ENCODE measurements at places on chromosomes 5 and 9. TPM values are rescaled to one million over a fixed set of nuclear protein-coding genes. Genes with fewer than 3 reads are reported as not detected.

Gene TRPM3
- 207 TPM for total RNA-seq

Gene PKD2L2
- total RNA-seq: not detected

Gene LMX1B
- 12.9 TPM for total RNA-seq

Gene ZNF454
- 21.7 TPM for total RNA-seq

Gene AFAP1L1
- total RNA-seq: 21.0 TPM

Gene ADAMTSL1
- 85.3 TPM for total RNA-seq

Gene SLC2A8
- 15.2 TPM for total RNA-seq

Gene NOXA1
- 4.2 TPM for total RNA-seq

Gene PCDHGA12
- 12.6 TPM for total RNA-seq

Gene SLC6A3
- total RNA-seq: 2.7 TPM

Gene IQGAP2
- 57.8 TPM for total RNA-seq

Gene SREK1IP1
- total RNA-seq: 27.6 TPM

Gene WNK2
- 89.7 TPM for total RNA-seq

Gene SLCO6A1
- total RNA-seq: not detected

Gene LHX3
- total RNA-seq: 18.5 TPM

Gene SEMA6A
- total RNA-seq: 65.3 TPM

Gene ADAMTS16
- 4.9 TPM for total RNA-seq

Gene CTNND2
- total RNA-seq: 37.3 TPM

Gene BARHL1
- total RNA-seq: not detected

Gene CCIN
- 0.60 TPM for total RNA-seq

Gene PCDHB5
- 8.4 TPM for total RNA-seq

Gene MACIR
- total RNA-seq: 35.3 TPM

Gene CXCL14
- 63.1 TPM for total RNA-seq

Gene RALGPS1
- 35.3 TPM for total RNA-seq

Gene MEIKIN
- total RNA-seq: 0.55 TPM

Gene MORN5
- 1.4 TPM for total RNA-seq

Gene GZMA
- total RNA-seq: 1.2 TPM

Gene PDLIM4
- total RNA-seq: 15.4 TPM

Gene SPINK4
- not detected for total RNA-seq

Gene DENND1A
- 42.5 TPM for total RNA-seq

Gene AIF1L
- total RNA-seq: 36.2 TPM

Gene CDH18
- 19.5 TPM for total RNA-seq

Gene SLC34A3
- total RNA-seq: not detected

Gene SURF1
- 18.3 TPM for total RNA-seq

Gene CD74
- total RNA-seq: 69.4 TPM

Gene PHYHD1
- 19.4 TPM for total RNA-seq

Gene CCDC171
- total RNA-seq: 25.2 TPM

Gene AGXT2
- not detected for total RNA-seq

Gene TMC1
- total RNA-seq: 0.27 TPM

Gene TLN1
- total RNA-seq: 160 TPM

Gene SPINK1
- total RNA-seq: not detected

Gene MARCOL
- total RNA-seq: not detected

Gene FBLL1
- 15.7 TPM for total RNA-seq

Gene OR2S2
- total RNA-seq: not detected
